ENCODE measurements at places on chromosomes 13 and 19.

DNA sequence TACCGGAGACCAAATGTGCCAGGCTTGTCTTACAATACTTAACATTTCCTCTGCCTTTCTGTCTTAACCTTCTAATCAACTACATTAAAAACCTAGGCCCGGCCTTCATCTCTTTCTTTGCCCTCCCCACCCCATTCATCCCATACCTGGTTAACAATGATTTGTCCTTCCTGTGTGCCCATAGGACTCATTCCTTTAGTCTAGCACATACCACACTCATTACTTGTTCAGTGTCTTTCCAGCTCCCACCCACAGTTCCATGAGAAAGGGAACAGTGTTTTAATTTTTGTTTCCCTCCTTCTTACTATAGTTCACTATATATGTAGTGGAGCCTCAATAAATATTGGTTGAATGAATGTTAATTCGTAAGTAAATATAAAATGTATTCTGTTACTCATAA, 2.4 kb downstream of the CLN5 start:
- DNase-seq, result no peak

DNA sequence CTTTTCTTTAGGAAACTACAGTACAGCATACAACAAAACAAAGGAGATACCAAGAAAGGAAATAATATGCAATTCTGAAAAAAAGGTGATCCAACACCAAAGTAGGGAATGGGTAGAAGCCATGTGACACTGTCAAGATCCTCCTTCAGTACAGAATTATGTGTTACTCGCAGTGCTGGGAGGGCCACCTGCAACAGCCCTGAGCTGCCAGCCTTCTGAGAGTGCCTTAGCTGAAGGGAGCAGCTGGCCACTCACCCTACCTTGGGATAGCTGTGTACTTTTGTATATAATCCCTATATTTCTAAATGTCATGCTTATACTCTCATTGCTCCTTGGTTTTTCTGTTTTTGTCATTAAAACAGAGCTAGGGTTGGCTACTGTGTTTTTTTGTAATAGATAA, 1518.2 kb upstream of the PCDH20 start:
- no peak for DNase-seq

- DNase-seq, result no peak
Observed at GRCh38 chr13:51678420-51678819, 94.2 kb downstream of the WDFY2 start.

DNA sequence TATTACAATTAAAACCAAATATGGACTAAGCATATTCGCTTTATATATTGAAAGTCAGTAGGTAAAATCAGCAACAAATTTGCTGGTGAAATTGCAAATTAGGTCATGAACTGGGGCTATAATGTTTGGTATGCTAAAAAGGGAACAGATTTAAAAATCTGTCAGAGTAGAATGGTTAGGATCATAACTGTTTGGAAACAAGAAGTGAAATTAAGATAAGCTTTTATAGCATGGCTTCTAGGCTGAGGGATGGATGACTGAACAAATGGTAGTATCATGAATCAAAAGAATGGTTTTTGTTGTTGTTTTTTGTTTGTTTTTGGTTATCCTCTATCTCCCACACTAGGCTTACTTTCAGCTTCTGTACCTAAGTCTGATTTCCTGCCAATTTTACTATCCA, 1090.4 kb downstream of the PCDH9 start:
- no peak for DNase-seq

DNA sequence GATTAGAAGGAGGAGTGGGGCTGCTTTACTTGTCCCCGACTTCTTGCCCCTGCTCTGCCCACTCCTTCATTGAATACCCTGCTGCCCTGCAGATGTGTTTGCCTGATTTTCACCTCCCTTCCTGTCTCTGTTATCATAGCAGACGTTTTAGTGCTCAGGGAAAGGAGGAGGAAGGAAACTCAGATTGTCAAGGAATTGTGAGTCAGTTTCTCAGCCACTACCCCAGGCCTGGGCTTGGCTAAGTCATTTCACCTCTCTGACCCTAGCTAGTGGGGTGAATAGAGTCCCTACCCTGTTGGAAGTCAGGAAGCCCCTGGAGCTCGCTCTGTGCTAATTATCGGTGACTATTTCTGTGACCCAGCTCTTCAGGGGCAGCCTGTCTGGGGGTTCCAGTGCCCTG, 3.9 kb downstream of the BCKDHA start:
- DNase-seq, result no peak

GRCh38 chr19:46614114-46614722, 10.7 kb downstream of the PTGIR start:
- no peak for DNase-seq

DNA sequence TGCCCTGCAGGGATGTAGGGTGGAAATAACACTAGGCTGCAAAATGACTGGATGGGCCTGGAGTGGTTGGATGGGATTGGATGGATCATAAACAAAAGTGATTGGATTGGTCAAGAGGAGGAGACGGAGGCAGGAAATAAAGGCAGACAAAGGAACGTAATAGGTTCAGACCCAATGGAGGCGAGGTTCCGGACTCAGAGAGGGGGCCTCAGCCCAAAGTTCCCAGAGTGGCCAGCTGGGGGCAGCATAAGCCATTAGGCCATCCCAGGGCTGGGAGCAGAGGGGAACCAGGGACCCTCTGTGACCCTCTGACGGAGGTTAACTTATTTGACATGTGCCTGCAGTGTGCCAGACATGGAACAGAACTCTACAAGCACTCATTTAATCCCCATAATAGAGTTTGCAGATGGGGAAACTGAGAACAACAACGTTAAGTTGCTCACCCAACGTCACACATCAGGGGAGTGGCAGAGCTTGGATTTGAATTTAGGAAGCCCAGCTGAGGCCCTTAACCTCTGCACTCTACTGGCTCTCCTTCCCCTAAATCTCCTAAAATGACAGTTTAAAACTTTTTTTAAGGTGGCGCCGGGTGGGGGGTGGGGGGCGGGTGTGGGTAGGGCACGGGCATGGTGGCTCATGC, 15.3 kb upstream of the MAP1S start:
- no peak for DNase-seq

- no peak for DNase-seq
Observed at GRCh38 chr13:95261956-95262355, 39.3 kb downstream of the ABCC4 start.

- no peak for DNase-seq
Observed at GRCh38 chr19:31149441-31149941, 199.7 kb downstream of the TSHZ3 start.

- no peak for DNase-seq
Observed at GRCh38 chr19:7968796-7969554, 25.5 kb upstream of the TIMM44 start.

- DNase-seq, result no peak
Observed at GRCh38 chr13:27967203-27967735, 1.8 kb downstream of the CDX2 start.

- DNase-seq, result no peak
Observed at GRCh38 chr13:32036757-32037156, 5.2 kb downstream of the FRY start.

DNA sequence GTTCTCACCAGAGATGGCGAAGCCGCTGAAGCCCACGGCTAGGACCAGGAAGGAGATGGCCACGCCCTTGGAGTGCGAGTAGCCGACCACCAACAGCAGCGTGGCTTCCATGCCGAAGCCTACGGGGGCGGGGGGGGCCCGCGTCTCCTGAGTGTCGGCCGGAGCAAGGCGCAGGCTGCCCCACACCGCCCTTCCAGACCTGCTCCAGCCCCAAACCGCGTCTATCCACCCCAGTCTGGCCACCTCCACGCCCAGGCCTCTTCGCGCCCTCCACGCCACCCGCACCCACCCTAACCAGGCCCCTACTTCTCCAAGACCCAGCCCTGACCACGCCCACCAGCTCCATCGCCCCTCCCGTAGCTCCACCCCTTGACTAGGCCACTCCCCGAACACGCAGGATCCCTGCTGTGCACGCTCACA, 6.2 kb downstream of the GFY start:
- no peak for DNase-seq

- DNase-seq, result no peak
Observed at GRCh38 chr19:45575216-45575615, 9.4 kb downstream of the OPA3 start.

DNA sequence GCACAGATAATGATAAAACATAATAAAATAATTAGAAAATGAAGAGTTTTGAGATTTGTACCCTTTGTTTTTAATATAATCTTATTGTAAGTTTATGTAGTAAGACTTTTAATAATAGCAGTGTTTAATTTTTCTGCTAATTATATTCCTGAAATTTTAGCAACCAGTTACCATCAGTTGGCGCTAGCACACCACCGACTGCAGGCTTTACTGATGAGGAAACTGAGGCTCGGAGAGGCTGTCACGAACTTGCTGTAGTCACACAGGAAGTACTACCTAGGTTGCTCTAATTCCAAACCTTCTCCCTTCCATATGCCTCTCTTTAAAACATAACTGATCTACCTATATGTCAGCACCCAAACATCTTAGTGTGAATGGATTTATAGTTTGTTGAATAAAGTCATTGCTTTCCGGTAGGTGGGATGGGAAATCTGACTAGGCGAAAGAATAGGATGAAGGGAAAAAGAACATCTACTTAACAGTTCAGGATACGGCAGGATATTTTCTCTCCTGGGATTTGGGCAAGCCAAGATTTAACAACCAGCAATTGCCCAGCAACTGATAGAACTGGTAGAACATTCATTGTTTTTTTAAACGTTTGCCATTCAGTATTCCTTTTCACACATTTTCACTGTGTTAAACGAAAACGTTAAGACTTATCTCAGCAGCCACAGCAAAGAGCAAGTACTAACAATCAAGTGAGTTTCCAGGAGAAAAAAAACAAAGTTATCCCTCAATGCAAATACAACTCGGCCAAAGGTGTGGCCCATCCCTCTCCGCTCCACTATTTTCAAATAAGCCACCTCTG, 822 bp upstream of the RFXAP start:
- no peak for DNase-seq

DNA sequence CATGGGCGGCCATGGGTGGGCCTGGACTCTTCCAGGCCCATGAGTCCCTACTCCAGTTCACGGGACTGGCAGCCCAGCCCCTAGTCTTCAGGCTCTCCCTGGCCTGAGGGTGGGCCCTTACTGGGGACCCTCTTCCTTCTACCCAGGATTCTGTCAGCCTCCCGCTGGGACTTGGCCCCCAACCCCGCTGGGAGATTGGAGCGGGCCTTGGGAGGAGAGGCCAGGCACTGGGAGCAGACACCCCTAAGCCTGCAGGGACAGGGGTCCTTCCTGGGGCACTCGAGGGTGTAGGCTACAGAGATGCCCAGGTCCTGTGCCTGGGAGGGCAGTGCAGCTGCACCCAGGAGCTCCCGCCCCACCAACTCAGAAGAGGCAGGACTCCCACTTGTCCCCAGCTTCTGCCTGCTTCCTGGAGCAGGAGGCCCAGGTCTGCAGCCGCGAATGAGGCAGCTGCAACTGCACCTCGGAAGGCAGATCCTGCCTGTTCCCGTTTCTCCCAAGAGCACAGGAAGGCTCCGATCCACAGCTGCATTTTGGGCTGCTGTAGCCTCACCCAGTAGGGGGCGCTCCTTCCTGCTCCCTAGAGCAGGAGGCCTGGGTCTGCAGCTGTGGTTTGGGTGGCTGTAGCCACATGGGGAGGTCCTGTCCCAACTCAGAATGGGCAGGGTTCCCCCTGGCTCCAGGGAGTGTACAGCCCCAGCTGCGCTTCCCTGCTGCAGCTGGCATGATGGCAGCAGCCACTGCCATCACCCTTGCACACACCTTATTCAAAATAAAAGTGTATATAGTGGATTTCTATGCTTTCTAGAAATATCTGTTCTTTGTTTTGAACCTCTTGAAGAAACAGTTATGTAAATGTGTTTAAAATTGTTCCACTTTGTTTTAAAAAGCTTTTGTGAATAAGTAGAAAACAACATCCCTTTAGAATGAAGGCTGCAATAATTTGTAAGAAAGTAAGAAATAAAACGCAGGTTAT, 46.8 kb downstream of the TEX26 start:
- DNase-seq, result no peak

- DNase-seq, result no peak
Observed at GRCh38 chr13:51834581-51835171, 10.3 kb downstream of the TMEM272 start.

DNA sequence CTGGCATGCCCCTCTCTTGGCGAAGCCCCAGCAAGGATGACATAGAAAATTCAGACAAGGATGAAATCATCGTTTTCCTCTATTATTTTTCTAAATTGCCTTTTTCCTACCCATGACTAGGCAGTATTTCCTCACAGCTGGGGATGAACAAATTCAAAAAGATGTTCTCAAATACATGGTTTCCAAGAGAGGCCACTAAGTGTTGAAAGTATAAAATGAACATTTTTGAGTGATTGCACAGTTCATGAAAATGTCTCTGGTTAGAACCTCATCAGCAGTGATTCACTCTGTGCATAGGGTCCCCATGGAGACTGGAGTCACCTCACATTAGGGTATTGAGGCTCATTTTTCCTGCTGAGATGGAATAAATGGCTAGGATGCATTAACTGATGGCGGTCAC, 373.7 kb downstream of the DNAJC15 start:
- DNase-seq, result no peak

DNA sequence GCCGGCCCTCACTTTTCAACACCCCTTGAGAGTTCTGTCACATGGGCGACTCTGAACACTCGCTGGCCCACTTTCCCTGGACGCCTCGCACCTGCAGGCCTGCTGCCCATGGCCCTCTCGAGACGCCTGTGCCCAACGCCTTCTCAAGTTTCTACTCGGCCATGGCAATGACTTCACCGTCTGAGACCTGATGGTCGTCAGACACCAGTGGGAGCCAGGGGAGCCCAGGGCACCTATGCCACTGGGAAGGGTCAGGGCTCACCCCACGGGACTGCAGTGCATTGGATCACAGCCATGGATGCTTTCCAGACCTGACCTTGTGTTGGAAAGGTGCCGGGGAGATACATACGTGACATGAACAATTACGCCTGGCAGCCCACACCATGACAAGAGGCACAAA, 60.1 kb downstream of the KLF2 start:
- no peak for DNase-seq

All from cerebellar nuclear complex (tissue), 1 donor.